ENCODE measurements at places on chromosomes 1 and 21. TPM values are rescaled to one million over a fixed set of nuclear protein-coding genes. Genes with fewer than 3 reads are reported as not detected.

The KDF1 gene
- total RNA-seq = not detected

The PADI2 gene
- 111 TPM for total RNA-seq

The NUP210L gene
- total RNA-seq = not detected

The KCNE2 gene
- not detected for total RNA-seq

The FCRL5 gene
- total RNA-seq = not detected

The ERMAP gene
- 13.8 TPM for total RNA-seq

The OR10K1 gene
- total RNA-seq = not detected

The FCRL6 gene
- total RNA-seq = not detected

All from osteocyte (in vitro differentiated cells).